ENCODE measurements at places on chromosomes 4 and X.

- DNase-seq, result no peak
These were observed 256.0 kb upstream of the SFRP2 start for GRCh38 chr4:154044742-154045485.

GRCh38 chr4:992297-993110 is 700 bp downstream of the SLC26A1 start:
- no peak for DNase-seq

GRCh38 chrX:132491191-132491590 is 2.4 kb upstream of the MBNL3 start:
- DNase-seq, result peak; percentile 46

DNA sequence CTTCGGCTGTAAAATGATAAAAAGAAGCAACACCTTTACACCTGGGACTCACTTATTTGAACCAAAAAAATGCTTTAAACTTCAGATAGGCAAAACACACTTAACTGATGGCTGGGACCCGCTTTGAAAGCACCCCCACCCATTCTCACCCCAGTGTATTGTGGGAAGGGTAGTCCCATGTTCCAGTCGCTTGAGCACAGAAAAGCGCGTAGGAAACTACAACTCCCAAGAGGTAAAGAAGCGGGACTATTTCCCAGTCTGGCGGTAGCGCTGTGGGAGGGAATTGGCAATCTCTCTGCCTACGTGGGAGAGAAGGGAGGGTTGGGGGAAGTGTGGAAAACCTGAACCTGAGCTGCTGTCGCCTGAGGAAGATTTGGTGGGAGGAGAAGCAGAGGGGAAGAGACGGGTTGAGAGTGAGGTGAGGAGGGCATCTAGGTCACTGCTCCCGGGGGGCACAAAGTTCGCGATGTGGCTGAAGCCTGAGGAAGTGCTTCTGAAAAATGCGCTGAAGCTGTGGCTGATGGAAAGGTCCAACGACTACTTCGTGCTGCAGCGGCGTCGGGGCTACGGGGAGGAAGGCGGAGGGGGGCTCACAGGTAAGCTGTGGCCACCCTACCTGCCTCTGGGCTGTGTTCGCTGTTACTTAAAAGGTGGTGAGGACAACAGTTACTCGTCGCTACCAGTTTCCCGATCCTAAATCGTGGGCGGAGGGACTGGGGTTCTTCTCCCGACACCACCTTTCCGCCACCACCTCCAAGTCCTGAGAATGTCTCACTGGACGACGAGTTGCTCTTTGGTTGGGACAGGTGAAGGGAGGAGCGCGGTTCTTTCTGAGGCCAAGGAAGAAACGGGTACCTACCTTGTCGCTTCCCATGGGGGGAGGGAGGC is at the start of gene TBC1D8B:
TBC1D8B (plus strand) TSS at position 286 of the 888 bp plus-strand sequence; CDS start at position 467, 181 bp downstream.
- peak; percentile 44 for DNase-seq

DNA sequence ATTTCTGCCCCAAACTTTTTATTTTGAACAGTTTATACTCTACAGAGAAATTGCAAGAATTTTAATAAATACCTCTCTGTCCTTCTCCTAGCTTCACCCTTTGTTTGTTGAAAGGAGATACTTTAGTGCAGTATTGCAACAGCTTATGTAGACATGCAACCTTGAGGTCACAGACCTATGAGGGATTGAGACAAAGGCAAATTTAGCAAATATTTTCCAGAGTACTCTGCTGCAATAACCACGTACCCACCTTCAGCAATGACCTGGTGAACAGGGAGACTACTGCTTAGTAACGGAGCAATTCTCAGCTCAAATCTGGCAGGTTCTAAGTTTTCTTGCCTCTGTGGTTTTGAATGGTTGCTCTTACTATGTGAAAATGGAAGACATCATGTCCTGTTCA is 13.2 kb downstream of the FGA start:
- DNase-seq, result no peak

DNA sequence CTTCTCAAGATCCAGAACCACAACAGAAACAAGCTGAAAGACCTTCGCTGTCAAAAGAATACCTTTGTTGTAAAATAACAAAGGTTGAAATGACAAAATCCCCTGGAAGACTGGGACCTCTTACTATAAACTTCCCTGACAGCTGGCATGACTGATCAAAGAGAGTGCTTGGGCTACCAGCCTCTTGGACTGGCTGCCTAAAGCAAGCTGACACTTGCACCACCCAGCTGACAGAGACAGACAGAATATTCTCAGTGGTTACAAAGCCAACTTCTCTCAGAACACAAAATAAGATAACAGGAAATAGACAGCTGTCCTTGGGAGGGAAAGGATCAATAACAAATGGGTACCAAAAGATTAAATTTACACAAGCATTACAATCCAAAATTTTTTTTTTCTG is 241.7 kb upstream of the SPOCK3 start:
- no peak for DNase-seq

DNA sequence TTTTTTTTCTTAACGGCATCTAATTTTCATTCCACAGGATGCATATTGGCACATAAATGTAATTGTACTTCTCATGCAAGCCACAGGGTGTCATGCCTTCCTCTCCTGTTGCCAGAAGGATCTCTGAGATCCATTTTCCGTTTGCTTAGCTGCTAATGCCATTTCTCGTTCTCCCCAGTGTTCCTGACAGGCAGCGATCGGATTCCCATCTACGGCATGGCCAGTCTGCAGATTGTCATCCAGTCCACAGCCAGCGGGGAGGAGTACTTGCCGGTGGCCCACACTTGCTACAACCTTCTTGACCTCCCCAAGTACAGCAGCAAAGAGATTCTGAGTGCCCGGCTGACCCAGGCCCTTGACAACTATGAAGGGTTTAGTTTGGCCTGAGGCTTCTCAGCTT is 8.9 kb upstream of the NAP1L5 start:
- no peak for DNase-seq
